ENCODE measurements at places on chromosomes 11 and 22.

DNA sequence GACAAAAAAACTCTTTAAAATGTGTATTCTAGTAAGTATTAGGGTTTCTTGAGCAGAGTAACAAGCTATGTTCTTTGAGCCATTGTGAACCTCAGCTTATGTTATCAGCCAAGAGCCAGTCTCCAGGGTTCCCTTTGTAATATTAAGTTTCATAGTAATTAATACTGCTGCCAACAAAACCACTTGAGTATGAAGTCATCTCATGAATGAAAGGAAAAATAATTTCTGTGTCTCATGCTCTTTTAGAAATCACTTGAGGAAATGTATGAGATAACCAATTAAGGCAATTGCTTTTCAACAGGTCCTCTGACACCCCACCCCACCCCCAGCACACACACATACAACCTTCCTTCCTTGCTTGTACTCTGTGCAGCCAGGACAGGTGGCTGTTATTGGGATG, 59.9 kb downstream of the BBOX1 start:
- no peak for DNase-seq

DNA sequence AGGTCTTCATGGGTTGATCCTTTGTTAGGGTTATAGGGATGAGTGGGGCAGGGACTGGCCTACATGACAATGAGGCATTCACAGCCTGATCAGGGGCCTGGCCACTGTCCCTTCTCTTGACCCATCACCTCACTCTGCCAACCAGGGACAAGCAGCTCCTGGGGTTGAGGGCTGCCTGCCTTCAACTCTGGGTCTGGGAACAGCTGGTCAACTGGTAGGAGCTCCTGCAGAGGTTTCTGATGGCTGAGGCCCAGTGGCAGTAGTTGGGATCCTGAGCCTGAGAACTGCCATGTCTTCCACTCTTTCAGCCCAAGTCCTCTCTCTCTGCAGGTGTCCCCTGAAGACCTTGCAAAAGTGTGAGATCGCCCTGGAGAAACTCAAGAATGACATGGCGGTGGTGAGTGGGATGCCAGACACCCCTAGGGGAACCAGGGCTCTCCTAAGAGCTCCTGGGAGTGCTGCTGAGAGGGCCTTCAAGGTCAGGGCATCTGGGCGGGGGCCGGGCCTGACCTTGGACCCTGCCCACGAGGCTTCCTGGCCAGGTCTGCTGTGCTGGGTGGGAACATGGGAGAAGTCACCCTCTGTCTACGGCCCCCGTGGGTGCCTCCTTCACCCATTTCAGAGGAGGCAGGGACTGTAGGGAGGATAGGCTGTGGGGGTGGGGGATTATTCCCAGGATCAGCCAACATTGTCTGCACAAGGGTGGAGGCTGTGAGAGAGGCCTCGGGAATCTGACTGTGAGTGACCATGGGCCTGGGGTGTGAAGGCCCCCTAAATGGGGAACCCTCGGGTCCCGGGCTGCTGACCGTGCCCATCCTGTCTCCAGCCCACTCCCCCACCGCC, 76.8 kb downstream of the MED15 start:
- DNase-seq: no peak

DNA sequence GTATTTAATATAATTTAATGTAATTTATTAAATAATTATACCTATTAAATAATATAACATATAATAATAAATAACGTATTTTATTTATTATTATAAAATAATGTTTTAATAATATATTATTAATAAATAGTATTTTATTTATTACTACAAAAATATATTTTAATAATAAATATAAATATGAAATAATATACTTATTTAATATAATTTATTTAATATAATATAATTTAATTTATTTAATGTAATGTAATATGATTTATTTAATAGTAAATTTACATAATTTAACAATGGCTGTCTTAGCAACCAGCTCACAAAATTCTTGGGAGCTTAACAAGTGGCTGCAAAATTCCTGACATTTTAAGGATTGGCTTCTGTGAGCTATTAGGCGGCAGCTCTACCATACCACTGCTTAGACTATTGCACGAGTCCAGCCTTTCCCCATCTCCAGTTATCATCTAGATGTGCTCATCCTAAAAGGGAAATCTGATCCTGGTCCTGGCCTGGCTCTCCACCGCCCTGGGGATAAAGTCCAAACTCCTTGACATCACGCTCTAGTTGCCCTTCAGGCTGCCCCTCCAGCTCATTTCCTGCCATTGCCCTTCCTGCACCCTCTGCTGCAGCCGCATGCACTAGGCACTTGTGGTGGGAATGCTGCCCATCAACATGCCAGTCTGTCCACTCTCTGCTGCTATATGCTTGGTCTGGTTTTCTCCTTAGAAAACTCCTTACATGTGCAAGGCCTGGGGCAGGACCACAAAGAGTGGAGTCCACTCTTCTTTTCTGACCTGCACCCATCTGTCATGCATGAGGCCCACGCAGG, 9.8 kb downstream of the MMP20 start:
- no peak for DNase-seq

GRCh38 chr11:87971354-87971753, 203.9 kb downstream of the RAB38 start:
- no peak for DNase-seq

DNA sequence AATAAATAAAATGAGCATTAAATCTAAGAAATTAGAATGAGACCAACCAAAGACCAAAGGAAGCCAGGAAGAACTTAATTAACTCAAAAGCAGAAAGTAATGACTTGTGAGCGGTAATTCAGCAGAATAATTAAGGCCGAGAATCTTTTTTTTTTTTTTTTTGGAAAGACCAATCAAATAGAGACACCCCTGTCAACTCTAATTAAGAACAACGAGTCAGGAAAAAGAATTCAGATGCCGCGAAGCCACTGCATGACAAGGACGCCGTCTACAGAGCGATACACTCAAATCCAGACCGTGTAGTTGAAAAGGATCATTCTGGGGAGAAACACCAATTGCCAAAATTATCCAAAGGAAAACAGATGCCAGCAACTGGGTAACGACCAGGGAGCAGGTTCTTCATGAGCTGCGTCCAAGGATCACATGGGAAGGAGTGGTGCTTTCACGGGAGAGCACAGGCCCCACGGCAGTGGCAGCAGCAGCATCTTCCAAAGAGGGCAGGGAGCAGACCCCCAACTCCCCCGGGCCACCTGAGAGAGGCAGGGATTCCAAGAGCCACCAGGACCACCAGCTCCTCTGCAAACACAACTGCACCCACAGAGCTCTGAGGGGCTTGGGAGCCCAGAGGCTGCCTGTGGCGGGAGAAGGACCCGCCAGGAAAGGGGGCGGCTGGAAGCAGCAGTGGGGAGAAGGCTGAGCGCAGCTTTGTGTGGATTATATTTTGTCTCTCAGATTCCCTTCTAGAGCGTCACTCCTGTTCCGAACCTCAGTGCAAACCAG, 469.8 kb downstream of the BRD1 start:
- DNase-seq: no peak

GRCh38 chr11:94694309-94695060, 73.7 kb upstream of the AMOTL1 start:
- DNase-seq: no peak

- no peak for DNase-seq
Measured at GRCh38 chr11:126011265-126011664, 51.4 kb downstream of the CDON start.

DNA sequence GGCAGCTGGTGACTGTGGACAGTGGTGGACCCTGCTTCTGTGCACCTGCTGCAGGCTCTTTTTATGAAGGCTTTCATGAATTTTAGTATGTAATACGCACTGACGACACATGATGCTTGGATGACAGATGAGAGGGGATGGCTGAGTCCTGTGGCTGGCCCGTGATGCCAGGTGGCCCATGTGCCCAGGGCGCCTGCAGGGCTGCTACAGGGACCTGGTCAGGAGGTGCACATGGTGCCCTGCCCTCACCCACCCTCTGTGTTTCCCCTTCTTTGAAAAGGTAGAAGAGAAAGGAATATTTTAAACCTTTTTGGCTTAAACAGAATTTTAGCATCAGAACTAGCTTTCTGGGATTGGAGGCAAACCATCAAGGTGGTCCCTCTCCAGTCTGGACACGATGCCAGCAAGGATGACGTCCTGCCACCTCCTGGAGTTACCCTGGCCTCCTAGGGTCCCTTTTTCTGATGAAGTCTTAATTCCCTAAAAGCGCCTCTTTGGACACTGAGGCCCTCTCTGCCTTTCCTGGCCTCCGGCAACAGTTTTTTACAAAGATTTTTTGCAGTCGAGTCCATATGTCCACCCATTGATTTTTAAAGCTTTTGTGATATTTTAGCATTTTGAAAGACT, 5.4 kb upstream of the RANBP1 start:
- DNase-seq: no peak

GRCh38 chr11:44066732-44067141, 667 bp downstream of the ACCS start:
- no peak for DNase-seq
